GM12878 (cell line): ENCODE measurements at places on chromosomes 3 and 15.

GRCh38 chr3:126208606-126209256, 28.3 kb upstream of the ALDH1L1 start:
- DNase-seq = no peak

DNA sequence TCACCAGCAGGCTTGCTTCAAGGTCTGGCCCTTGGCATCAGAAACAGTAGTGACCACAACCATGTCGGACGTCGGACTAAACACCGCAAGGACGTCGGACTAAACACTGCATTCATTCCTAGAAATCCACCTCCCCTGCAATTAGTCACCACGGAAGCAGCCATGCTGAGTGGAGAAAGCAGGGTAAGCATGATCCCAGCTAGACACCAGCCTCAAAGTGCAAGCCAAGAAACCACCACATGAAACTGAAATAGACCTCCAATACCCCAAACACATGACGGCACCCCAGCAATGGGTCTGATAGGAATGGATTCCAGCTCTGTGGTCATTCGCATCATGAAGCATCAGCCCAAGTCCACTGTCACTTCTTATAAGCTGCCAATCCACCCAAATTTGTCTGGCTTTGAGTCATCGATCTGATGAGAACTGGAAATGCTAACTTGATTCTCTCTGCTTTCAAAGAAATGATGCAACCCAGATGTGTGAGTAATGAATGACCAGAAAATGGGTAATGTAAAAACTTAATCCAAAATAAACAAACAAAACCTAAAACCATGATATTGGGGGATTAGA, 348.3 kb upstream of the TMCO5A start:
- no peak for DNase-seq

- DNase-seq = no peak
Measured at GRCh38 chr3:44529927-44530326, 25.1 kb upstream of the ZKSCAN7 start.

DNA sequence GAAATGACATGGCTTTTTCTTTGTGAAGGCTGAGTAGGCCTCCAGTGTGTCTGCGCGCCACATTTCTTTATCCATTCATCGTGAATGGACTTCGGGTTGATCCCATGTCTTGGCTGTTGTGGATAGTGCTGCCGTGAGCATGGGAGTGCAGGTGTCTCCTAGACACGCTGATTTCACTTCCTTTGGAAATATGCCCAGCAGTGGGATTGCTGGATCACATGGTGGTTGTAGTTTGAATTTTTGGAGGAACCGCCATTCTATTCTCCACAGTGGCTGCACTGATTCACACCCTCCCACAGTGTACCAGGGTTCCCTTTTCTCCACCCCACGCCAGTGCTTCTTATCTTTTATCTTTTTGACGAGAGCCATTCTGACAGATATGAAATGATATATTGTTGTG, 171.7 kb downstream of the NSMCE3 start:
- DNase-seq = no peak

- DNase-seq = no peak
Measured at GRCh38 chr3:38205472-38205805, 40.1 kb downstream of the OXSR1 start.

- no peak for DNase-seq
Measured at GRCh38 chr3:98598492-98598891, 5.1 kb upstream of the CPOX start.

DNA sequence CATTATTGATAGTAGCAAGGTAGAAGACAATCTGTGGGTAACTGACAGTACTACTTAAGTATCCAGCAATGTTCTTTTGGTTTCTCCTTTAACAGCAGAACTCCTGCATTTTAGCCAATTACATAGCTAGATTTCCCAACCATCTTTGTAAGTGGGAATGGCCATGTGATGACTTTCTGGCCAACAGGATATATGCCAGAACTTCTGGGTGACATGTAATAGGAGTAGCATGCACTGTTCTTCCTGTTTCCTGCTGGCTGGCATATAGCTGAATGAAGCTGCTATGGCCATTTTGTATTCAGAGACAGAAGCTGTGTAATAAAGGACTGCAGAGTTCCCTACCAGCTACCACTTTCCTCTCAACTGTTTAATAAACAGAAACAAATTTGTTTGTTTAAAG, 18.0 kb downstream of the SPICE1 start:
- no peak for DNase-seq
